ENCODE measurements at places on chromosomes 6 and 20.

DNA sequence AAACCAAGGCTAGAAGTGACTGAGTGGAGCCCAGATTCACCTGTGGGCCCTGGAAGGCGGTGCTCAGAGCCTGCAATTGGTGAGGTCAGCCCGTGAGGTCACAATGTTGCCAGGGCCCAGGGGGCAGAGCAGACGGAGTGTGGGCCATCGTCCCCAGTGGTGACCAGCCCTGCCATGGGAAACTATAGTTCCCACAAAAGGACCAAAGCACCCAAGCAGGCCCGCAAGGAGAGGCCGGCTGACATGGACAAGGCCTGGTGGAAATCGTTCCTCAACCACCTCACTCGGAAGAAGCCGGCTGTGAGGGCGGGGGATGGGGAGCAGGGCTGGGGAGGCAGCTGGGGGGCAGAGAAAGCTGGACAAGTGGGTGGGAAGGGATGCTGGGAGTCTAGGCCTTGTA is at the start of gene C20orf144:
TSS of gene C20orf144 (plus strand) at position 156 of the 400 bp plus-strand sequence. CDS start at position 175, 19 bp downstream.
- peak within 1 kb of the TSS; percentile 77 for H3K27ac ChIP-seq
- DNase-seq = no peak
- H3K36me3 ChIP-seq = peaks cover 16% of the 10 kb centered on the region
- H3K27me3 ChIP-seq = no peaks in the 10 kb centered on the region
- peaks cover 29% of the 10 kb centered on the region for H3K4me1 ChIP-seq

DNA sequence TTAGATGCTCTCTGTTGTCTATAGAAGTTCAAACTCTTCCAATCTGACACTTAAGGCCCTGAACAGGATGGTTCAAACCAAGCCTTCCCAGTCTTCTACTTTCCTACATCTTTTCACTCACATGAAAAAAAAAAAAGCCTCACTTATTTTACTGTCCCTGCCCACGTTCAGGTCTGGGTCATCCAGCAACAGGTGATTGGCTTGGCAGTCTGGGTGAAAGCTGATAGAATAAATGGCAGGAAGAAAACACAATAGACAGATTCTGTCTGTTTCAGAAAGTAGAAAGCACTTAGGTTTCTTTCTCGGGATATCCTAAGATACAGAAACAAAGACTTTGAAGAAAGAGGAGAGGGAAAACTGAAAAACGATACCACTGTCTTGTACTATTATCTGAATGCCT is 61.8 kb upstream of the HSF2 start:
- H3K4me3 ChIP-seq = no peak overlapping the region
- H3K27me3 ChIP-seq = peaks cover 21% of the 10 kb centered on the region
- DNase-seq = no peak
- H3K4me1 ChIP-seq = no peaks in the 10 kb centered on the region

- no peaks in the 10 kb centered on the region for H3K27me3 ChIP-seq
- no peak for DNase-seq
- no peak overlapping the region for H3K4me3 ChIP-seq
- no peaks in the 10 kb centered on the region for H3K4me1 ChIP-seq
- no peak overlapping the region for H3K27ac ChIP-seq
These were observed 646.3 kb downstream of the UTRN start for GRCh38 chr6:144931172-144932035.

- H3K27ac ChIP-seq = no peak overlapping the region
- peaks cover 13% of the 10 kb centered on the region for H3K27me3 ChIP-seq
- DNase-seq = no peak
These were observed 497.1 kb upstream of the ARID1B start for GRCh38 chr6:156280065-156280464.

- no peak for DNase-seq
- peaks cover 27% of the 10 kb centered on the region for H3K36me3 ChIP-seq
- H3K4me3 ChIP-seq = no peak overlapping the region
These were observed 90.6 kb downstream of the MAP3K4 start for GRCh38 chr6:161082215-161082614.

- no peak overlapping the region for H3K27ac ChIP-seq
- H3K27me3 ChIP-seq = no peaks in the 10 kb centered on the region
- no peak for DNase-seq
- no peaks in the 10 kb centered on the region for H3K4me1 ChIP-seq
These were observed 393.2 kb upstream of the SOX4 start for GRCh38 chr6:21200134-21200870.

GRCh38 chr6:84027340-84028181 is 6.0 kb upstream of the MRAP2 start:
- H3K27me3 ChIP-seq = peaks cover 24% of the 10 kb centered on the region
- H3K27ac ChIP-seq = no peak overlapping the region
- no peaks in the 10 kb centered on the region for H3K36me3 ChIP-seq

- peaks cover 55% of the 10 kb centered on the region for H3K27me3 ChIP-seq
- H3K4me3 ChIP-seq = no peak overlapping the region
- H3K4me1 ChIP-seq = no peaks in the 10 kb centered on the region
These were observed 78.5 kb upstream of the PHACTR1 start for GRCh38 chr6:12637960-12638641.

- no peaks in the 10 kb centered on the region for H3K4me1 ChIP-seq
- H3K27ac ChIP-seq = no peak overlapping the region
- no peaks in the 10 kb centered on the region for H3K36me3 ChIP-seq
- H3K27me3 ChIP-seq = peaks cover 43% of the 10 kb centered on the region
These were observed 67.7 kb upstream of the SRSF6 start for GRCh38 chr20:43389839-43390626.
